ENCODE measurements at places on chromosomes 3 and 15.
A peak's percentile ranks its signal among the peaks of the same experiment; 100 is the strongest.

GRCh38 chr3:10883478-10884234, 67.6 kb downstream of the SLC6A11 start:
- DNase-seq, result no peak

- no peak for DNase-seq
These were observed 25.6 kb upstream of the ACAD9 start for GRCh38 chr3:128853826-128854225.

- no peak for DNase-seq
These were observed 20.4 kb upstream of the RIOX2 start for GRCh38 chr3:97992547-97993173.

DNA sequence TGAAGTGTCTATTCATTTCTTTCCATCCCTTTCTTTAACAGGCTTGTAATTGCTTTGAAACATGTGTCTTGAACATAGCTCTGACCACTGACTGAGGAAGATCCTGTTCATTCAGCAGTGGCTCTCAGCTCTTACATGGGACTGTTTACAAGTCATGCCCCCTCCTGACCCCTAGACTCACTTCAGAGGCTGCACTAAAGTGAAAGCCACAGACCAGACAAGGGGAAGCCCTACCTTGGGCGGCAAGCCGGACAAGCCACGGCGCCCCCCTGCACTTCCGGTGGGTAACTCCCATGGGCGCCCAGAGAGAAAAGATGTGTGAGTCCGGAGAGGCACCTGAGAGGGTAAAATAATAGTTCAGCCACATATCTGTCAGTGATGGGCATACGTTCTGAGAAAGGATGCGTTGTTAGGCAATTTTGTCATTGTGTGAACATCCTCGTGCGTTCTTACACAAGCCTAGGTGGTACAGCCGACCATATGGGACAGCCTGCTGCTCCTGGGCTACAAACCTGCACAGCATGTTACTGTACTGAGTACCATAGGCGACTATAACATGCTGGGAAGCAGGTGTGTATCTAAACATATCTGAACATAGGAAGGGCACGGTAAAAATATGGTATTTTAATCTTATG, 116.2 kb downstream of the CHSY1 start:
- no peak for DNase-seq

- peak; percentile 62 for DNase-seq
These were observed 187.6 kb downstream of the NLGN1 start for GRCh38 chr3:173584838-173585831.

DNA sequence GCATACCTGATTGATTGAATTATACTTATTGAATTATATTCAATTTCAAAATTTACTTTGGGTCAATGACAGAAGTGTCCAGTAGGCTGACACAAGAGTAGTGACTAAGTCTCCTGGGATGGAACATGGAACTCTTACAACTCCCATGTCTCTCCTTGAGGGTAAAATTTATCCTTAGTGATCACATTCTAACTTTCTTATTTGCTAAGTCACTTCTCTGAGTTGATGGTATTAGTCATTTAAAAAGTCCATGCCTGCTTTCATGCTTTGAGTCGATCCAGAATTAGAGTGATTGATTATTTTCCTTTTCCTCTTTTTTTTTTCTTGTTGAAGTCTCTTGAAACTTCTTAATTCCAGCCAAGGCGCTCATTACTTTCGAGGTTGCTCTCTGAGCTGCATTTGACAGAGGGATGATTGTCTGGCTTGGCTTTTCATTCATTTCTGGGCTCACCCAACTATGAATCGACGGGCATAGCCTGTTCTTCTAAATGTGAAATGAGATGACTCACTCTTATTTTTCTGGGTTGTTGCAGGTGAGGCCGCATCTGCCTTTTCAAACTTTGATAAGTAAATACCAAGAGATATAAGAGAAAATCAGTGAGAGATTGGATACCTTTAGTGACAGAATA, 34.9 kb downstream of the LRRC3B start:
- peak; percentile 52 for DNase-seq

DNA sequence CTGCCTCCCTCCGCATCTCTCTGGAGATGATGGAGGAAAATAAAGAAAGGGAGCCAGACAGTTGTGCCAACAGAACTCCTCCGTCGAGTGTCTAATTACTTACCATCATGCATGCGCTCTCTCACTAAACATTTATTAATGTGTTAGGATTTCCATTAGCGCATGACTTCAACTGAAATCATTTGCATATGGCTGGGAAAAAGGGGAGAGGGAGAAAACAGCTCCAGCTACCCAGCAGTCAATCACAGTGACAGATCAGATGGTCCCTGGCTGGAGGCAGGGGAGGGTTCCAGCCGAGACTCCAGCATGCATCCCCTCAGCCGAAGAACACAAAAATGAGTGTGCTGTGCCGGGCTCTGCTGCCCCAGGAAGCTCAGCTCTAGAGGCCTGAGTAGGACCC, 6.8 kb upstream of the RHO start:
- DNase-seq, result no peak

DNA sequence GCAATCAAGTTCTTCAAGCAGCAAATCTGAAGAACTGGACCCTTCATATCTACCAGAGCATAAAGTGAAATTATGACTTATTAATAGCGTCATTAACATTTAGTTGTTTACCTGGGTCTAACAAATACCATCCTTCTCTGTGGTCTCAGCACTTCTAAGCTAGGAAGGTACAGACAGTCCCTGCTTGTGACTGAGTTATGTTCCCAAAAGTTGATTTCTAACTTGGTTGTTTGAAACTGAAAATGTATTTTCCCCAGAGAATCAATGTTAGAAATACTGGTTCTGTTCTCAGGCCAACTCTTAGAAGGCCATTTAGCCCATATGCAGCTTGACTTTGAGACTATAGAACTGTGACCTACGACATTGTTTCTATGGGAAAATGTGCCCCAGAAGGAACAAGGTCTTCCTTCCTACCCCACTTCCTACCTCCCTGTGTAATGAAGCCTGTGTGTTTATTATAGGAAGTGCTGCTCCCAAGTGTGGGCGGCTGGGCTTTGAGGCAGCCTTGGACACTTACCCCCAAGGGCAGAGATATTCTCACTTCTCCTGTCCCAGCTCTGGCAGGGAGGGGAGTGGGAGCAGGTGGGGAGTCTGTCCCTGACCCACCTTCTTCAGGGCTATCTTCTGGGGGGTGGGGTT, 12.2 kb upstream of the MAPK6 start:
- no peak for DNase-seq

DNA sequence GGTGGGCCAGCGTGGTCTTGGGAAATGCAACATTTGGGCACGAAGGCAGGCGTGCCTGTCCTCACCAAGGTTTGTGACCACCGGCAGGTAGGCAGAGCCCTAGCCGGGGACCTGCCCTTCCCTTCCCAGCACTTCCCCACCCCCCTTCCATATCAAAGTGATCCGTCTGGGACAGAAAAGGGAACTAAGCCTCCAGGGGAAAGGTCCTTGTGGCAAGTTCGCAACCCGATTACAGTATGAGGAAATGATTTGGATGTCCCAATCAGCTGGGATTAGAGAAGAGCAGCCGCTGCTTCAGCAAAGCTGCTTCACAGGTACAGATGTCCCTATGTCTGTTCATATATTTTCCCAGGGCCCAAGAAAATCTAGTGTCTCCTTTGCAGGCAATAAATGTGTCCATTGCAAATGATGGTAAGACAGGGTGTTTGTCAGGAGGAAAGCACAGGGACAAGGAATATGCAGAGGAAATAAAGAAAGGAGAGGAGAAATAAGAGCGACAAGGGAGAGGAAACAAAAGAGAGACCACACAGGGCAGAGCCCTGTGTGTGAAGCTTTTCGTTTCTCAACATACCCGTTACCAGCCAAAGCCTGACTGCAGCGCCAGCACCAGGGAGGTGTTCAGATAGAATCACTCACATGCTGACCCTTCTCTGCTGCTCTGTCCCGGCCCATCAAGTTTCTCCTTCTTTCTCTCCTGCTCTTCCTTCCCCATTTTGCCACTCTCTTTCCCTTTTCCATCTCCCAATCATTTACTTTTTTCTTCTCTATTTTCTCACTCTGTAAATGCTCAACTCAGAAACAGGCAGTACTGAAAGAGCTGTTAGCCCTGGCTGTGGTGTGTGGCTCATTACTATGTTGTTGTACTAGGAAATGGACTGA, 17.4 kb upstream of the SECISBP2L start:
- DNase-seq, result no peak

GRCh38 chr3:50947419-50947818, 272.7 kb downstream of the DOCK3 start:
- DNase-seq, result no peak

- peak; percentile 66 for DNase-seq
These were observed 74.4 kb downstream of the DLG1 start for GRCh38 chr3:197224034-197224444.

DNA sequence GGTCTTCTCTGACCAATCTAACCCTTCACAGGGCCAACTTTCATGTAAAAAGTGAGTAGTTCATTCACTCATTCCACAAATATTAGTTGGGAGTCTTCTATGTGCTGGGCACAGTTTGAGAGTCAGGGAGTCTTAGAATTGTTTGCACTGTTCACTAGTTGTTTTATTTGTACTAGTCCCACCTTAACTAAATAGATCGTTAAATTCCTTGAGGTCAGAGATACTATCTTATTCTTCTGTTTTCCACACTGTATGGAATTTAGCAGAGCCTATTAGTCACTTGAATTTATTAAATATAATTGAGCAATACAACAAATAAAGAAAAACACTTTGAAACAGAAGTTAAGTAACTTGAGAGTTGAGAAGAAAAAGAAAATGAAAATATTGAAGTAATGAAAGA, 40.8 kb upstream of the SPTSSB start:
- DNase-seq, result no peak

DNA sequence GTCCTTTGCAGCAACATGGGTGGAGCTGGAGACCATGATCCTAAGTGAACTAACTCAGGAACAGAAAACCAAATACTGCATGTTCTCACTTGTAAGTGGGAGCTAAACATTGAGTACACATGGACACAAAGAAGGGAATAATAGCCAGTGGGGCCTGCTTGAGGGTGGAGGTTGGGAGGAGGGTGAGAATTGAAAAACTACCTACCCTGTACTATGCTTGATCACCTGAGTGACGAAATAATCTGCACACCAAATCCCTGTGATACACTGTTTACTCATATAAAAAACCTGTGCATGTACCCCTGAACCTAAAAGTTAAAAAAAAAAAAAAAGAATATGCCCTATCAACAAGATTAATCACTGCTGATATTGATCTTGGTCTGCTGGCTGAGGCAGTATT, 58.7 kb upstream of the ADAMTSL3 start:
- no peak for DNase-seq

DNA sequence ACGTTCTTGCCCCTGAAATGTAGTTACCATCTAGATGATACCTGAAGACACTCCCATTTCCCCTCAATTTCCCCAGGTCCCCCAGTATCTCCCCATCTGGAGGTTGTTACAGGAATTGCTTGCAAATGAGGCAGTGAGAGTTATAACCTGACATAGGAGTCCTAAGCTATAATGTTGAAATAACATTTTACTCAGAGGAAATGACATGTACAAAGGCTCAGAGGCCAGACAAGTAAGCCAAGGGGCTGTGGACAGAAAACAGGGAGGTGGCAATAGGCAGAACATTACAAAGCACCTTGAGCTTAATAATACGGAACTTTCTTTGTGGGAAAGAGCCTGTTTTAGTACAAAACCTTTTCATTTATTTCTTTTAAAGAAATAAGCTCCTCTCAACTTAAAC, 171.9 kb downstream of the FRMD5 start:
- DNase-seq, result no peak

- peak; percentile 78 for DNase-seq
These were observed 63.3 kb downstream of the ABTB1 start for GRCh38 chr3:127735767-127736693.

DNA sequence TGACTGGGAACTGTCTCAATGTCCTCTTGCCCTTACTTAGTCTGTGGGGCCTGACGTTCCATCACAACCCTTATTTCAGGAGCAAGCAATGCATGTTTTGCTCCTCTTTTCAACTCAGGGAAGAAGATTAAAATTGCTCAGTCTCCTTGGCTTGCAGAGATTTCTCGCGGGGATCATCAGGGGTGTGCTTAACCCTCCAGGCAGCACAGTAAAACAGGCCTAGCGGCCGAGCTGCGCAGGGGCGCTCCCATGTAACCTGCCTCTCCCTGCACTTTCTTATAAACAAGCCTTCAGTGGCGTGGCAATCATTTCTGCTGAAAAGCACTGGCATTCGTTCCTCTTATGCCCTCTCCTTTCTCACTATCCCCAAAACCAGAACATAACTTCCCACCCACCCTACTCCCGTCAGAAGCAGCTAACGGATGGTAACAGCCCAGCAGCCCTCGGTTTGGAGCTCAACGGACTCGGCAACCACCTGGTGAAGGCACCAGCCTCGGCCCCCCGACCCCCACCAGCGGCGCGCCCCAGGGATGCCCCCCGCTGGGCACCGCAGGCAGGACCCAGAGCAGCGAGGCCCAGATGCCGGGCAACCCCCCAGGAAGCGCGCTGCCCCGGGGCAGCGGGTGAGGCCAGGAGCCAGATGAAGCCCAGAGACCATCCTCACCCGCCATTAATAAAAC, 1.1 kb downstream of the MCF2L2 start:
- DNase-seq, result no peak
